ENCODE measurements at places on chromosomes 1 and 21.

- peak; percentile 15 for DNase-seq
These were observed 1.2 kb downstream of the PLA2G4A start for GRCh38 chr1:186829686-186830587.

GRCh38 chr21:36517366-36518075, 37.6 kb upstream of the CLDN14 start:
- no peak for DNase-seq

DNA sequence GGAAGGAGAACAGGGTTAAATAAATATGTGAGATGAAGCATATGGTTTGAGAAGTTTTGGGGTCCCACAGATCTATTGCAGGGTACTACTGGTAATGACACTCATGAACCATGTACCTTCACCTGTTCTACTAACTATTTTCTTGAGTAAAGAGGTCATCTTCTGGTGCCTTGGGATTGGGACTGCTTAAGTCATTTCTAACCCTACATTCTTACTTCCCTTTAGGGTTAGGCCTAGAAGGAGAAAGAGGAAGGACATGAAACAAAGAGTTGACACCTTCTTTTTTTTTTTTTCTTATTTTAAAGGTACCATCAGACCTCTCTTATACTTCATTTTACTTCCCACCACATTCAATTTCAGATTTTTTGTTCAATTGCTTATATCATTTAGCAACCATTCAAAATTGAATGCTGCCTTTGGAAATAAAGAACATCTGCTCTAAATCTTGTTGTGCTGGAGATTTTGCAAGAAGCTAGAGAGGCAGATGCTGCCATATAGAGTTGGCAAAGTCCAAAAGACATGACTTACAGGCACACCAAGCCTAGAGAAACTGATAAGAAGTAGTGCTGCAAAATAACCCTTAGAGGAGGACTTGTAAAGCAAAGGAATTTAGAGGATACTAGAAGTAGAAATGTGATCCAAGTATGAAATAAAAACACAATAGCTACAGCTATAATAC, 374.4 kb upstream of the ST6GALNAC5 start:
- peak; percentile 2 for DNase-seq

DNA sequence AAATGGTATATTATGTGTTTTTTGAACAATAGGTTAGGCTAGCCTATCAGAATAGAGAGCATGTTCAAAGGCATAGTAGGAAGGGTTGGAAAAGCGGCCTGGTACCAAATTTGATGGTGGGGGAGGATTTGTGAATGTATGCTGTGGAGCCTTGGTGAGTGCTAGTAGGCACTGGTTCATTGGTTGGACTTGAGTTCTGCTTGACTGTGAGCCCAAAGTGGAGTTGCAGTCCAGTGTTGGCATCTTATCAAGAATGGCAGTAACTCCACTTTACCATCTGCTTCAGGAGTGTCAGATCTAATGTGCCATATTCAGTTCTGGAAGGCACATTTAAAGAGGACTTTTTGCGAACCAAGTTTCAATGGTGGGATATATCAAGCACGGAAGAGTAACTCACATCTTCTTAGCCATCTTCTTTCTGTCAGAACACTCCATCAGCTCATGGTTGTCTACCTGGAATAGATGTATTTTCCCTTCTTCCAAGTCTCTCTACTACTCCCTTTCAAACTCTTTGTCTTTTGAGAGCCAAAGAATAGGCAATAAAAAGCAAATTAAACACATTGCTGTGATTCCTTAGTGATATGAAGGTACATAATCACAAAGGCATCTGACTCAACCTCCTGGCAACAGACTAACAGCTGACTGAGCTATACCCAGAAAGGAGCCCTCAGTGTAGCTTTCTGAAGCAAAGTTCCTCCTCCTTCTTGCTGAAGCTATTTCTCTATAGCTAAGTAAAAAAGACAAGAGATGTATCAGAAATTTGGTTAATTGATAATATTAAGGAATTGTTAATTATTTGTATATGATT, 21.7 kb downstream of the LRRC8B start:
- peak; percentile 37 for DNase-seq

GRCh38 chr1:9618909-9619679, 30.4 kb downstream of the TMEM201 start:
- peak; percentile 54 for DNase-seq

DNA sequence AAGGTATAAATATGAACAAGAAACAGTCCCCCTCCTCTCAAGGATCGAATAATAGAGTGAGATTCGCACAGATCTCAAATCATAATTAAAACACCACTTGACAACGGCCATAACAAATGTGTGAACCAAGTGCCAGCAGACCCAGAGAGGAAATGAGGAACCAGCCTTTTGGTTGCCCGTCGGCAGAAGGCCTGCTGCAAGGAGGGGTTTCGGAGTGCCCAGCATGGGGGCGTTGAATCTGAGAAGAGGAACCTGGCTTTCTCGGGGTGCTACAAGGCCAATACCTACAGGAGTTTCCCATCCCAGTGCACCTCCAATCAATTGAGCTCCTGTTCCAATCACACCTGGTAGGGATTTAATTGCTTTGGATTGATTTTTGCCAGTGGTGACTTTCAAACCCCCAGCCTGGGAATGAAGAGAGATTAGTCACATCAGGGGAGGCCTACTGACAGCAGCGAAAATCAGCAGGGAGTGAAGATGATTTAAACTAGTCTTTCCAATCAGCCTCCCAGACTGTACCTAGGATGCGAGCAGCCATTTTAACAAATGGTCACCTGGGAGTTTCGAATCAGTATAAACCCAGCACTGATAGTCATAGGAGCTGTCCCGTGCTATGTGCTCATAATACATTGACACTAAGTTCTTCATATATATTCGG, 263.8 kb downstream of the KAZN start:
- no peak for DNase-seq

DNA sequence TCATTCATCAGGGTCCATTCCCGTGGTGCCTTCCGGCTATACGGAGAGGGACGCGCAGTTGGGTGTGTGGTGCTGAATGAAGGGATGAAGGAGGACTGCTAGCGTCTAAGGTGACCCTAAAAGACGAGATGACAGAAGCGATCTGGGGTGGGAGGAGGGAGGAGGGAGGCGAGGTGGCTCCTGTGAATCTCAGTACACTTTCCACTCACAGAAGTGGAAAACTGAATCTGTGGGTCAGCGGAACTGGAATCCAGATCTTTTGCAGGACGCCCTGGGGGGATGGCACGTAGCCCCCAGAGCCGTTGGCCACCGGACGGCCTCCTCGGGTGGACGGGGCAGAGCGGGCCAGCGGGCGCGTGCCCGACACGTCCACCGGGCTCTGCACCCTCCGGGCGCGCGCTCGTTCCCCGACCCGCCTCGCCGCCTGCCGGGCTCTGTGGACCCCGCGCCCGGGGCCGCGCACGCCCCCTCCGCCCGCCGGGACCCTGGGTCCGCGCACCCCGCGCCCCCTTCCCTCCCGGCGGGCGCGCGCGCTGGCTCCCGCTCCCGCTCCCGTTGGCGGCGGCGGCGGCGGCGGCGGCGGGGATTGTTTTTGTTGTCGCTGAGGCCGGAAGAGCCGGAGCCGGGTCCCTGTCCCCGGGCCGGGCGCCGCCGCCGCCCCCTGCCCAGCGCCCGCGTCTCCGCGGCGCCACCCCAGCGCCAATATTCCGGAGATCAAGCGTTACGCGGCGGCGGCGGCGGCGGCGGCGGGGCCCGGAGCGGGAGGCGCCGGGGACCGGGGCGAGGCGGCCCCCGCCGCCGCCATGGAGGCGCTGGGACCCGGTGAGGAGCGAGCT, at the start of gene AGO4:
TSS of gene AGO4 (plus strand) at position 403 of the 836 bp plus-strand sequence. CDS start at position 804, 401 bp downstream.
- DNase-seq: peak; percentile 35

GRCh38 chr1:65235867-65236805, 73.2 kb upstream of the DNAJC6 start:
- DNase-seq: peak; percentile 47

DNA sequence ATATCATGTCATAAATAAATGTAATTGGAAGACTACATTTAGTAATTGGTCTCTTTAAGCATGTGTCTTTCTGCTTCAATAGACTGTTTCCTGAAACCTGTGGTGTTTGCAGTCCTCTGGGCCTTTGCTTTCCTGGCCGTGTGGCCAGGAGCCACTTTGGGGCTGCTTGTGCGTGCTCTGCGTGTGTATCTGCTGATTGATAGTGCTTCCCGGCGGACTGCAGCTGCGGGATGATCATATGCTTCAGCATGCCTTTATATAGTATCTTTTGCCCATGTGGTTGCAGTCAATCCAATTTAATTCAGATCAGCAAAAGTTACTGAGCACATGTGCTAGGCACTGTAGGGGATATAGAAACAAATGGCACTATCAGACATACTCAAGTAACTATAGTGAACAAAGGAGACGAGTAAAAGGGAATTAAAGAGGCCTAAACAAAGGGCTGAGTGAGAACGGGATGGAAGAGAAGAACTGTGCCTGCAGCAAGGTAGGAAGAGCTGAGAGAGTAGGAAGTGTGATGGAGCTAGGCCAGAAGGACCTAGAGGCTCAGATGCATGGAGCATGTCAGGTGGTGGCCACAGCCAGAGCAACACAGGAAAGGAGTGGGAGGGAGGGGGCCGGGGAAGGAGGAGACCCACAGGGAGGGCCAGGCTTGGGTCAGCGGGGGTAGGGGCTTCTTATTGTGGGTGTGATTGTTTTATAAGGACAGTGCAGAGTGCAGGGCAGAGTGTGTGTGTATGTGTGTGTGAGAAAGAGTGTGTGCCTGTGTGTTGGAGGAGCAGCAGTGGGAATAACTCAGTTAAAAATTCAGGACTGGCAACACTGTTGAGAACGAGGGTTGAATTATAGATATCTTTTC, 27.2 kb upstream of the TTF2 start:
- no peak for DNase-seq

GRCh38 chr1:5796028-5796427, 196.2 kb downstream of the NPHP4 start:
- DNase-seq: no peak

- DNase-seq: peak; percentile 65
These were observed 39.1 kb downstream of the TYW3 start for GRCh38 chr1:74771913-74772515.

DNA sequence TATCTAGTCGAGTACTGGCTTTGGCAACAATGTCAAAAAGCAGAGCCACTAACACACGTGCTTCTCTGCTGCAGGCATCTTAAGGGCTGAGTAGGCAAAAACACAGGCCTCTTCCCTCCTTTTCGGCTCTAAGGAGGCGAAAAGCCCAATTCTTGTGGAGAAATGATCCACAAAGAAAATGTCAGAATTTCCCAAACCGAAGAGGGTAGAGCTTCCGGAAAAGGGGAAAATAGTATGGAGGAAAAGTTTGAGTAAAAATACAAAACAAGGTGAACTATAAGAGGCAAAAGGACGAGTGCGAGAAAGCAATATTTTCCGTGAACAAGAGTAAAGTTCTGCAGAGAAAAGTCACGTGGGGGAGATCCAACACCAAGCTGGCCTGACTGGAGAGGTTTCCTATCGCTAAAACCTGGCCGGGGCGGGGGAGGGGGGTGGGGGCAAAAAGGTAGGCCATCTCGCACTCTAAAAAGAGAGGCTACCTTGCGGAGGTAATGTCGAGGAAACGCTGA, 551 bp downstream of the ZRANB2 start:
- DNase-seq: peak; percentile 14

DNA sequence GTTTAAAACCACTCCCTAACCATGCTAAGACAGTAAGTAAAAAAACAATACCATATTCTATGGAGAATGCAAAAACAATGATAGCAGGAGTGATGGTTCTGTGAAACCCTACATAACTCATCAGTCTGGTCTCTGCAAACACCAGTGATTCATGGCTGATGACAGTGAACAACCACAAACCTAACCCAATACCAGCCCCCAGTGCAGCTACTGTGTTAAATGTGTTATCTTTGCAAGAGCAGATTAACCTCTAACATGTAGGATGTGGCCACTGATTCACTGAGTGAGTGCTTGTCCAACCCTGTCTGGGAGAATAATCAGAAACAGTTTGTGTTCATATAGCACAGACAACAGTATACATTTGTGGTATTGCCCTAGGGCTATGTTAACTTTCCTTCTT, 100.2 kb upstream of the COG2 start:
- DNase-seq: no peak

GRCh38 chr1:243258731-243259130, 2.9 kb downstream of the SDCCAG8 start:
- no peak for DNase-seq

GRCh38 chr1:2290595-2291510, 62.7 kb downstream of the SKI start:
- DNase-seq: peak; percentile 98
